Fibroblast of the conjunctiva (primary cell): ENCODE measurements at places on chromosomes 2 and 18.

GRCh38 chr2:234483568-234484251, 13.2 kb downstream of the ARL4C start:
- DNase-seq: no peak

GRCh38 chr2:122859260-122859659, 1103.8 kb downstream of the TSN start:
- DNase-seq: no peak

DNA sequence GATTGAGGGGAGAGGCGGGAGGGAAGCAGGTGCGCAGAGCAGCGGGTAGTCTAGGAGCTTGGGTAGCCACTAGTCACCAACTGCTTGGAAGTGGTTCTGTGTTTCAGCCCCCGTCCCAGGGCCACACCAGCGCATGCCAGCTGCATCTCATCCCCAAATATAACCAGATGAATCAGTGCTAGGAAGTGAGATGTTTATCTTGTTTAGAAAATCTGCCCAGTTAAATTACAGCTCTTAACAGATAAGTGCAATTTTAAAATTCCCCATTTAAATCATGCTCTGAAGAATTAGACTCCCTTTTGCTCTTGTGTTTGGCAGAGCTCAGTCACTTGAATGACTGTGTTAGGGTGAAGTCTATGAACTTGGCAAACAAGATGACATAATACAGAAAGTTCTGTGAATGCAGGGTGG, 193.8 kb downstream of the SEPTIN10 start:
- no peak for DNase-seq

DNA sequence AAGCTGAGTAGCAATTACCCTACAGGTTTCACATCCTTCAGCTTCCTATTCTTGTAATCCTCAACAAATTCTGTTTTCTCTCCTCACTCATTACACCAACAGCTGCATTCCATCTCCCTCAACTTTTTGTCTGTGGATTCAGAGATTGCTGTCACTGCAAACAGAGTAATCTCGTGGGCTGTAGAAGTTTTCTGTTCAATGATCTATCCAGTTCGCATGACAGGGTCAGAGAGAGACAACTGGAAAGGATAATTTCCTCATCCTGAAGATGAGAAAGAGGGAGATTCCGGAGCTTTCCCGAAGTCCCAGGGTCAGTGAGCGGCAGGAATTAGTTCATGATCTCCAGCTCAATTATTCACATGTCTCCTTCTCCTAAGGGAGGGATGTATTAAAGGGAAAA, 75.7 kb downstream of the MYO5B start:
- DNase-seq: no peak

- no peak for DNase-seq
These were observed 91.7 kb upstream of the MBOAT2 start for GRCh38 chr2:9095226-9095625.

DNA sequence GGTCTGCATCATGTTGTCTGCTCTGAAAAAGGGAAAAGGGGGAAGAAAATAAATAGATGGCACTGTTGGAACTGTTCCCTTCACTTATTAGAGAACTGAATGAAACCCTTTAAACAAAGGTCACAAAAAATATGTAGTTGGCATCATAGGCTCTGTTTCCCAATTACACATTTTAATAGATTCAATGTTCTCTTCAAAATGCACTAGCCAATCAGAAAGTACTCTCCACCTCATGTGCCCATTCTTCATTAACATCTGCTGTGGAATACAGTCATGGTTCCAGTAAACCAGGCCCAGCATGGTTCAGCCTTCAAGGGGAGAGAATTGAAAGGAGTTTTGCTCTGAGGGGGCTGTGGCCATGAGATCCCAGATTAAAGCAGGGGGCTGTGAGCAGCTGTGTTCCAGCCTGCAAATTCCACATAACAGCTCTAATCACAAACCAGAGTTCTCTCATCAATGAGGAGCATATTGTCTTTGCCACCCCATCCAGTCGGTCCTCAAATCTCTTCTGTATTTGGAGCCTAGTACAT, 165.9 kb upstream of the CREB1 start:
- no peak for DNase-seq

DNA sequence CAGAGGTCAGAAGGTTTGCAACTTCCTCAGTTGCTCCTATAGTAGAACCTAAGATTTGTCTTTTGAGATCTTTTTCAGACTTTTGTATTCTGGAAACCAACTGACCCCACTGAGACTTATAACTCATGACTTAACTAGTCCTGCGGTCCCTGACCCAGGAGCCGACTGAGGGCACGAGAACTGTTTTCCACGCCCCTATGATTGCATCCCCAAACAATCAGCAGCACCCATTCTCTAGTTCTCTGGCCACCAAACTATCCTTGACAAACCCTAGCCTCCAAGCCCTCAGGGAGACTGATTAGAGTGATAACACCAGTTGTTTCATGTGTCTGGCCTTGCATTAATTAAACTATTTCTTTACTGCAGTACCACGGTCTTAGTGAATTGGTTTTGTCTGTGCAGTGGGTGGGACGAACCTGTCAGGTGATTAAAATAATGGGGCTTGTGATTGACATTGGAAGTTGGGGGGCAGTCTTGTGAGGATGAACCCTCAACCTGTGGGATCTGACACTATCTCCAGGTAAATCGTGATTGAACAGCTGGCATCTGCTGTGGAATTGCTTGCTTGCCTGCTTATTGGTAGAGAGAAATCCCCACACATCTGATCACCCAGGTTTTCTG, 95.7 kb downstream of the B3GNT2 start:
- no peak for DNase-seq

GRCh38 chr2:130728007-130728454, 839 bp upstream of the GPR148 start:
- no peak for DNase-seq

DNA sequence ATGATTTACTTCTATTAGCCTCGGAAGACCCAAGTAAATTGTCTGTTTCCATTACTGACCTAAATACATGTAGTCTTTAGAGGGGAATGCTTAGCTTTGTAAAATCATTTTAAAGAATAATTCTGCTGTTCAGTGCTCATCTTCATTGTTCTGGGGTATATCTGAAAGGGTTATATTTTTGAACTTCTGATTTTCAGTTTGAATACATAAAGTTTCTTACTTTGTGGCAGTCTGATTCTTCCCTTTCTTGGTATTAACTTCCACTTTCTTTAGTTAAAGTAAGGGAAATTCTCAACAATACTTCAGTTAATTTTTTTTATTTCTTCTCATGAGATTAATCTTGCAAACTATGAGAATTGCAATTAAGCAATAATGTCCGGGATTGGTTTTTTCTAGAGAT, 148.4 kb downstream of the DOCK10 start:
- no peak for DNase-seq

- no peak for DNase-seq
These were observed 782.7 kb upstream of the SOX11 start for GRCh38 chr2:4909346-4910009.

GRCh38 chr18:44227501-44227900, 453.2 kb upstream of the SETBP1 start:
- DNase-seq: no peak

GRCh38 chr2:157315901-157316300, 9.7 kb downstream of the ERMN start:
- no peak for DNase-seq

GRCh38 chr2:1995081-1995480, 250.8 kb upstream of the PXDN start:
- DNase-seq: no peak

DNA sequence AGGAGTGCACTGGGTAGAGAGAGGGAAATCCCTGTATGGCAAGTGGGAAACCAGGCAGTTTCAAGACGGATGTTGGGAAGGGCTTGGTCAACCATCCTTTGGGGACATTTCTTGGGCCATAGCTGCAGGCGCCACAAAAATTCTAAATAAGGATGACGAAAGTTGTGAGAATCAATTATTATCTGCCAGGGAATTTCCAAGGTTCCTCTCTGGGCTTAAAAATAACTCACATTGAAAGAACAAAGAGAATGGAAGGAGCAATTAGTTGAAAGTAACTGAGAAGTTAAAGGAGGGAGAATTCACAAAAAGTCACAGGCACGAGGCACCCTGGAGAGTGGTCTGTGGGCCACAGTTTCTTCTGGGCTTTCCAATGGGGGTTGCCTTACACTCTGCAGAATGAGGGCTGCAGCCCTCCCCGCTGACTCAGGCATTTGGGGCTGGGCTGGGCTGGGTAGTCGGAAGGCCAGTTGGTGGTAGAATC, 195.7 kb downstream of the SMAD7 start:
- DNase-seq: no peak

- no peak for DNase-seq
These were observed 247.3 kb upstream of the SP5 start for GRCh38 chr2:170467568-170468422.

DNA sequence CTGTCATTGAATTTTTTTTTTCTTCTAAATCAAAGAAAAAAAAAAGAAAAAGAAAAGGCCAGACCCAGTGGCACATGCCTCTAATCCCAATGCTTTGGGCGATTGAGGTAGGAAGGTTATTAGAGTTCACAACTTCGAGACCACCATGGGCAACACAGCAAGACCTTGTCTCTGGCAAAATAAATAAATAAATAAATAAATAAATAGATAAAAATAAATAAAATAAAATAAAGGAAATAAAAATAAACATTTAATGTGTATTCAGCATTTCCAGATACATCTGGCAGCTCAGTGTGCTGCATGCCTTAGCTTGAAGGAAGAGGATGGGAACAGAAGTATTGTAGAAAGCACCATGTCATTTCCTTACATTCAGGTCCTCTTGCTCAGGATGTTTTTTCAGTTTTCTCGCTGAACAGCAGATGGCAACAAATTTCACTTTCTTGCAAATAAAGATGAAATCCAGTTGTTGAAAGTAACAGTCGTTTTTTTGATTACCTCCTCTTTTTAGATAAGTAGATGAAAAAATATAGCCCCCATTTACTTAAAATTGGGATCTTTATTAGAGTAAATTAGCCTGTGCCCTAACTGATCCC, 25.7 kb upstream of the FAM178B start:
- peak; percentile 60 for DNase-seq

DNA sequence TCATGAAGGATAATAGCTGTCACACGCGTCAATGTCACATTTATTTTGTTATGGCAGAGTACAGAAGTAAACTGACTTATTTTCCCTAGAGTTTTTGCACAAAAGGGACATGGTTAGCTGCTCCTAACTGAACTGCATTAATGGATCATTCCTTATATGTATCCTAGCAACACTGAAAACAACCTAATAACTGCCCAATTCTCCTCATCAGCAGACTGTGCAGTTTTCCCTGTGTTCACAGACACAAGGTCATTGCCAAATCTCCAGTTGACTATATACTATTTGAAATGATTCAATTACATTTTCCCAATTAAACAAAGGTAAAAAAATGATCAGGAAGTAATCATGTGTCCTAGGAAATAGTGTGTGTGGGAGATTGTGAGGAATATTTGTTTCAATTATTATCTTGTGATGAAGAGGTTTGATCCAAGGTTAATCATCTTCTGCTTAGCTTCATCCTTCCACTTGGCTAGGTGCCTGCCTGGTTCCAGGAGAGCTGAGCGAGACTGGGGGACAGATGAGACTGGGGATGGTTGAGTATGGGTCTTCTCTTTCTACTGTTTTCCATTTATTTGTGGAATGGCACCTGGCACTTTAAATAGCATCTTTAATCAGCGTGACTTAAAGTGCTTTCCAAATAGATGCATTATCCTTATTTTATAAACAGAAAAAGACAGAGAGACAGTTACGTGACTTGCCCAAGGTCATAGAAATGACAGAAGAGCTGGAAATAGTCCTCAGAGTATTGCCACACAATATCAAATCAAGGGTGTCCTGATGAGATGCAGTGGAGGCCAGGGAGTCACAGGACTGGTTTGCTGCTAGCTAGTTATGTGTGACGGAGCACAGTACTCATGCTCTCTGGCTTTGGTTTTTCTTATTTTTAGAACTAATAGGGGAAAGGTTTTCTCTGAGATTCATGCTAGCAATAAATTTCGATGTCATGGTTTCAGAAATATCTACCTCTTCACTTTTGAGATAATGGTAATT, 335.6 kb downstream of the PIK3C3 start:
- no peak for DNase-seq

GRCh38 chr2:43399515-43400264, 173.3 kb upstream of the ZFP36L2 start:
- DNase-seq: peak; percentile 33

- no peak for DNase-seq
These were observed 110.5 kb downstream of the GATA6 start for GRCh38 chr18:22279741-22280452.

DNA sequence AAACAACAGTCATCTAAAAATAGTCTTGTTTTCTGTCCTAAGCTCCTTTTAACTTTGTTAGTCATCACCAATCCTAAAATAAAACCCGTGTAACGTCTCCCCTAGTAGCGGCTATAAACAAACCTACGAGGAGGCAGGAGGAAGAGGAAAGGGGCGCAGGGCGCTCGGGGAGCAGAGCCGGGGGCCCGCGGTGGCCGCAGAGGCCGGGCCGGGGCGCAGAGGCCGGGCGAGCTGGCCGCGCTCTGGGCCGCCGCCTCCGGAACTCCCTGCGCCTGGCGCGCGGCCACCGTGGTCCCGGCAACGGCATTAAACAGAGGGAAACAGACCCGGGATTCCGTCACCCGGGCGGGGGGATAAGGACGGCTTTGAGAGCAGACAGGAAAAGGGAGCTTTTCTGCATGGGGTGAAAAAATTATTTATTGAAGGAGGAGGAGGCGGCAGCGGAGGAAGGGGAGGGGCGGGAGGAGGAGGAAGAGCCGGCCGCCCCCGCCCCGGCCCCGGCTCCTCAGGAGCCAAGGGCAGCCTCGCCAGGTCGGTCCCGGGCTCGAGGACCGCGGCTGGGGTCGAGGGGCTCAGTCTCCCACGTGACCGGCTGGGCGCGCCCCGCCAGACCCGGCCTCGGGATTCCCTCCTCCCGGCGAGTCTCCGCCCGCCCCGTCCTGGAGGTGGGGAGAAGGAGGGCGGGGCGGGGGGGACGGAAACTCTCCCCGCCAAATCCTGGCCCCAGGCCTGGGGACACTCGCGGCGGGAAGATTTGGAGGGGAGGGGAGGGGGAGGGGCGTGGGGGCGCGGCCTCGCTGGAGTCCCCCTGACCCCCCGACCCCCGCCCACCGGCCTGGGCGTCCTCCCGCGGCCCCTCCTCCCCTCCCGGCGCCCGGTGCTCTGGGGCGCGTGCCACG, 1.8 kb upstream of the NFATC1 start:
- peak; percentile 67 for DNase-seq

GRCh38 chr2:72127401-72128058, 20.1 kb downstream of the CYP26B1 start:
- no peak for DNase-seq

DNA sequence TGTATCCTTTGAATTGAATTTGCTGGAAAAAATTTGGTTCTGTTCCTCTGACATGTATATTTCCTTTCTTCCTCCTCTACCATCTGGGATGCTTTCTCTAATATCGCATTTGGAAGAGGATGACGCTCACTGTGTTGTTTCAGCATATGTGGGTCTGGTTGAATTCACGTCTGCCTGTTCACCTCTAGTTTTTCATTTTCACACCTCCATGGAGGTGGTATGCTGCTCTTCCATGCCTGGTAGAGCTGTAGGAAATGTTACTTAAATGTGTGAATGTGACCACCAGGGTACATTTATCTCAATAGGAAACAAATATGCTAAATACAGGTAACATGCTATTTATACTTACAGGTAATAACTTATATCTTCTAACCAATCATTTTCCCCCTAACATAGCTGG, 44.5 kb downstream of the TSHZ1 start:
- no peak for DNase-seq

GRCh38 chr2:41414486-41415230, 633.2 kb upstream of the PKDCC start:
- DNase-seq: peak; percentile 4

- DNase-seq: peak; percentile 27
These were observed 191.0 kb downstream of the GRB14 start for GRCh38 chr2:164430166-164430783.
